ENCODE measurements at places on chromosomes 5 and 9. TPM values are rescaled to one million over a fixed set of nuclear protein-coding genes. Genes with fewer than 3 reads are reported as not detected.

GFPT2 gene
- 4.0 TPM for total RNA-seq

OR1Q1 gene
- total RNA-seq = not detected

SLC9A3 gene
- total RNA-seq = 3.0 TPM

DNA sequence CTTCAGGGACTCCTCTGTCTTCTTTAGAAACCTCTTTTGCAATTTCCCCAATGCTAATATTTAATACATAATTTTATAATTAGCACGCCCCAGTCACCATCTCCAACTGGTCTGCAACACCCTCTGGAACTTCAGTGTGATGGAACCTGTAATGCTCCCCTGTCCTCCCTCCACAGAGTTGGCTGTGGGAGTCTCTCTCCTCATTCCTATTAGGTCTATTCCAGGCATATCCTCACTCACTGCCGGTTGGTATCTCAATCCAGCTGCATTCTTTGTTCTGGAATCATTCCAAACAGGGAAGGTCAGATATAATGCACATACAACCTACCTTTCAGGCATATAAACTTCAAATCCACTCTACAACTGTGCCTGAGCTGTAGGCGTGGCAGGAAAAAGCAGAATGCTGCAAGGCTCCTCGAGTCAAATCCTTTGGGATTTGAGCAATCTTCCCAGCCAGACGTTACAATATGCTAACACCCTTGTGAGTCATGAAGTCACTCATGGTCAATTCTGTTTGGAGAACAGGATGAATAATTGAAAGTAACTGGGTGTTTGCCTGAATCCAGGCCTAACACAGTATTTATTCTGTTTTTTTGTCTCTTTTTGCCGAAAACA, 293.8 kb downstream of the CWC27 start:
- peak; percentile 70 for DNase-seq

GRCh38 chr9:128322404-128323211, at the start of the genes COQ4 and TRUB2:
Gene COQ4, plus strand, starts transcription at chr9:128322839. Its CDS starts 20 bp downstream, at chr9:128322859.
Gene TRUB2, minus strand, starts transcription at chr9:128322447. Its CDS starts 39 bp downstream, at chr9:128322408.
- DNase-seq = peak; percentile 63

DNA sequence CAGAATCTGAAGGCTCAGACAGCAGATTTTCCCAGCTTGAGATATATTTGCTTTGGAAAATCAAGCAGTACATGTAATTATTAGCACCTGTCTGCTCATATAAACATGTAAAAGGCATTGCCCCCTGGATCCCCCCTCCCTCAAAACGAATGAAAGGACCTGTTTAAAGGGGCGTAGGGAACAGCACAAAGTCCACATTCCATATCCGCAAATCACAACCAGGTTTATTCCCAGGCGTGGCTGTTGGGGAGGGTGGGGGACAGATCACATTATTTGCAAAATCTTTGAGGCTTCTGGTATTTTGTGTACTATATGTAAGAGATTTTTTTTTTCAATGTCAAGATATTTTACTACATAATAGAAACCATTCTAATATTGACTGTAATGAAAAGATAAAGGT, 8.7 kb upstream of the MRPS2 start:
- no peak for DNase-seq

GRCh38 chr5:73435759-73436534, 12.6 kb downstream of the FOXD1 start:
- no peak for DNase-seq

- DNase-seq = no peak
Measured at GRCh38 chr9:37337301-37337890, 85.1 kb upstream of the GRHPR start.

- no peak for DNase-seq
Measured at GRCh38 chr5:140868721-140869554, at the start of gene PCDHA11. Gene PCDHA11, plus strand, starts transcription at chr5:140868957. Its CDS starts 147 bp downstream, at chr5:140869104.
